ENCODE measurements at places on chromosomes 12 and 14.

GRCh38 chr14:51806026-51807023, 54.1 kb upstream of the GNG2 start:
- DNase-seq = no peak

- no peak for DNase-seq
Measured at GRCh38 chr14:92942136-92942535, 19.2 kb downstream of the CHGA start.

DNA sequence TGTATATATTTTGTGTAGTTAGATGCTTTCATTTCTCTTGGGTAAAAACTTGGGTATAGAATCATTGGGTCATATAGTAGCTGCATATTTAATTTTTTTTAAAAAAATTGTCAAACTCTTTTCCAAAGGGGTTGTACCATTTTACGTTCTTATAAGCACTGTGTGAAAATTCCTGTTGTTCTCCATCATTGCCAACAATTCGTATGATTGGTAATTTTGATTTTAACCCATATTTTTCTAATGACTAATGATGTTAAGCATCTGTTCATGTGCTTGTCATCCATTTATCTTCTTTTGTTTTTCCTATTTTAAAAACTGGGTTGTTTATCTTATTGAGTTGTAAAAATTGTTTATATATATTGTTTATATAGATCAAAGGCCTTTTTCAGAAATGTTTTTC, 77.4 kb downstream of the OTOGL start:
- DNase-seq = no peak

- DNase-seq = no peak
Measured at GRCh38 chr12:99722690-99723486, 75.3 kb downstream of the GARIN6 start.

- DNase-seq = no peak
Measured at GRCh38 chr12:43988838-43989560, 153.1 kb downstream of the TMEM117 start.

DNA sequence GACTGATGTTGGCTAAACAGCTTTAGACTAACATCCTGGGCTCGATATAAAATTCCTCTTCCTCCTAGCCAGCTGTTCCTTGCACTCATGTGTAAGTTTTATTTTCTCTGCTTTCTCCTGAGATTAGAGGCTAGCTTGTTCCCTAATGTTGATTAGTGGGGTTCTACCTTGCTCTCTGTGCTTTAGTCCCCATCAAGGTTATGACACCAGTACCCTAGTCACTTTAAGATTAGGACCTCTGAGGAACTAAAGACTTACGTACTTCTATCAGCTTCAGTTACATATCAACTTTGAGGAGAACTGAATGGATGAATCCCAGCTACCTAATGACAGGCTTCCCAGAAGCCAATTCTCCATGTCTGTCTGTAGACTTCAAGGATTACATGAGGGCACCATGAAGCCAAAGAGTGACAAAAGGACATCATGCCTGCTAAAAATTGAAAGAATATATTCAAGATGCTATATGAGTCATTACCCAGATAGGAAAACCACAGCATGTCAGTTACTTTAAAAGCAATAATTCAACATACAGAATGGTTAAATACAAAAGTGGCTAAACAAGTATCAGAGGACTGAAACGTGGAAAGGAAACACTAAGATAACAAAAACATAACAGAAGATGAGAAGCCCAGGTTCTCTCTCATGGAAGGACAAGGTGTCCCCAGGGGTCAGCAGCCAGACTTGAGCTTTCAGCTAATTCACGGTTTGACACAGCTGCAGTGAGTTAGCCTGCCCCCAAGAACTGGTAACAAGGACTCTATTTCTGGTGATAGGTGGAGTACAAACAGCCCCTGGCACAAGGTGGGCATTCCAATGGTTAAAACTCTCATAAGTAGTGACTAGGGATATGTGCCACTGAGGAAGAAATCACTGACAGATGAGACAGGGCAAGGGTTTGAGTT, 20.4 kb downstream of the ADAM20 start:
- no peak for DNase-seq

- DNase-seq = no peak
Measured at GRCh38 chr12:1777798-1778197, 42.6 kb upstream of the LRTM2 start.

DNA sequence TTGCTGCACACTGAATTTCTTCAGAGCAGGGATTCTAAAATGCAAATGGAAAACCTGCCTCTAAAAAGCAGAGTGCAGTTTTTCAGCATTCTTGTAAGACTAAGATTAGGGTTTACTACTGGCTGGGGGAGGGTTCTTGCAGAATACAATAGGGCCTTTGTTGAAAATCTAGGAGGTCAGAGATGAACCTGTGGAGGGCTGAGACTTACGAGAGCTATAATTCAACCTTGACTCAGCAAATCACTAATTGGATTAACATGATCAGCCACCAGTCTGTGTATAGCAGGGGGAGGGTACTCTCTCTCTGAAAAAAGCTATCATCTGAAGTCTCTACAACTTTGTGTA, 92.6 kb upstream of the HIF1A start:
- no peak for DNase-seq

DNA sequence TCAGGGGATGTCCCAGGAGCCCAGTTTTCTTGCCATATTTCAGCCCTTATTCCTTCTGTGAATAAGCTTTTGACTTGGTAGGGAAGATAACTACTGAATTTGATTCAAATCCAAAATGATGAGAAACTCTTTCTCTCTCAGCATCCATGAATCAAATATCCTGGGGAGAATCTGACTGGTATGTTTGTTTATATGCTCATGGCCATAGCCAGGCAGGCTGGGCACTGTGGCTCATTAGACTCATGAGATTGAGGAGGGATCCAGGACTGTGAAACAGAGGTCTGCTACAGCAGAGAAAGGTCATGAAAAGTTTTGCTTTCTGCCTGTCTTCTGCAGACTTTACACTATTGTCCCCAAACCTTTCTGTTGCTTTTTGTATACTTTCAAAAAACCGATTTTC, 346.4 kb upstream of the ATP2B1 start:
- DNase-seq = no peak

GRCh38 chr14:92258934-92259333, 64.0 kb upstream of the SLC24A4 start:
- no peak for DNase-seq

DNA sequence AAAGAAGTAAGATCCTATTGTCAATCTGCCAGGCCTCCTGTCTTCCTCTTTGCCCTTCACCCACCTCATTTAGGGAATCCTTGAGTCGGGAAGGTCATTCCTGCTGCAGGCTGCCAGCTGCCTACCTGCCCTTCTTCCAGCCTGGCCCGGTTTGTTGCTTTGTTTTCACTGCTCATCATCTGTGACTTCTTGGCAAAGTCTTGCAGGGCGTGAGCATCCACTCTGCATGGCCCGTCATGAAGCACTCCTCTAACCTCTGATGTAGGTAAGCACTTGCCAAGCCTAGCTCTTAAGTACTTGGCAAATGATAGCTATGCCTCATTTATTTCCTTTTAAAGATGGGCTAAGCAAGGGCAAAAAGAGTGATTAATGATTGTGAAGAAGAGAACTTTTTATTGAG, 192.8 kb downstream of the NRXN3 start:
- no peak for DNase-seq

DNA sequence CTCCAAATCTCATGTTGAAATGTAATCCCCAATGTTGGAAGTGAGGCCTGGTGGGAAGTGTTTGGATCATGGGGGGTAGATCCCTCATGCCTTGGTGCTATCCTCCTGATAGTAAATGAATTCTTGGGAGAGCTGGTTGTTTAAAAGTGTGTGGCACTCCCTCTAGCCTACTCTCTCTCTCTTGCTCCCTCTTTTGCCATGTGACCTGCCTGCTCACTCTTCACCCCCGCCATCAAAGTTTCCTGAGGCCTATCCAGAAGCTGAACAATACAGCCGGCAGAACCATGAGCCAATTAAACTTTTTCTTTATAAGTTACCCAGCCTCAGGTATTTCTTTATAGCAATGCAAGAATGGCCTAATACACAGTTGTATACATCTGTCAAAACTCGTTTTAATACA, 62.5 kb downstream of the BCL2L14 start:
- DNase-seq = no peak
